ENCODE measurements at places on chromosomes 1 and 21.

DNA sequence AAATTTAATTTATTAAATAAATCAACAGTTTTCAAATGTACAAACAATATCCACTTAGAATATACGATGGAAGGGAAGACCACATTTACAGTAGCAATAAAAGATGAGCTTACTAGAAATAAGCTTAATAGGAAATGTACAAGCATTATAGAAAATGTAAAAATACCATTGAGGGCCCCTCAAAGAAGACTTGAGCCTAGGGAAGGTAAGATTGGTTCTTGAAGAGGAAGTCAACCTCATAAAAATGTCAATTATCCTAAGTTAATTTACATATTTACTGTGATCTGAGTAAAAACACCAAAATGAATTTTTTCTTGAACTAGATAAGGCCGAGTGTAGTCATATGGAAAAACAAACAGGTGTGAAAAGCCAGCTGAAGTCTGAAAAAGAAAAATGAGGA is 39.7 kb upstream of the TRIM67 start:
- DNase-seq = no peak

DNA sequence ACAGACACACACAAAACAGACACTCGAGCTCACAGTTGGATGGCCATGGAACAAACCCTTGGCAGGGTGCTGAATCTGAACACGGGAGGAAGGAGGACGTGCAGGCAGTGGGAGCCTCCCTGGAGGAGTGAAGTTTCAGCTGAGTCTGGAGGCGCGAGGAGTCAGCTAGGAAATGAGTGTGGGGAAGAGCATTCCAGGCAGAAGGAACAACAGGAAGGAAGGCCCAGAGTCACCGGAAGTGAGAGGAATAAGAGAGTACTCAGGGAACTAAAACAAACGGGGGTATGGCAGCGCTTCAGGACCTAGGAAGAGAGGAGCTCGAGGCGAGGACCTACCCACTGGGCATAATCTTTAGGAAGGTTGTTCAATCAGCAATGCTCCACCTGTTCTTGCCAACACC is 137.3 kb downstream of the SYF2 start:
- no peak for DNase-seq

GRCh38 chr1:172628401-172628800 is 30.5 kb upstream of the FASLG start:
- no peak for DNase-seq

- no peak for DNase-seq
Measured at GRCh38 chr1:97778718-97779117, 142.1 kb downstream of the DPYD start.

DNA sequence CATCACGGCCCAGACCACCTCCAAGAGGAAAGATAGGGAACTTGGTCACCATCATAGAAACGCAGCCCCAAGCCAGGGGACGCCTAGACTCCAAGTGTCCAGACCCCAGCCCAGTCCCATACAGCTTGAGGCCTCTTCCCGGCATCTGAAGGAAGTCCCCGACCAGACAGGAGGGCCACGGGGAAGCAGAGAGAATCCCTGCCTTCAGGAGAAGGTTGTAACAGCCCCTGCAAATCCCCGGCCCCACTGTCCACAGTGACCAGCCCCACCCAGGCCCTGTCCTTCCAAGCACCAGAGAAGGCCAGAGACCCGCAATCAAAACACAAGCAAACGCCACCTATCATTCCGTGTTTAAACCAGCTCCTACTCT is 1.7 kb downstream of the SLC19A1 start:
- peak; percentile 62 for DNase-seq

Data from osteocyte (in vitro differentiated cells).